GM19239 (cell line): ENCODE measurements at places on chromosomes 11 and 22.

GRCh38 chr11:12330485-12331231 is 46.7 kb upstream of the PARVA start:
- no peak for DNase-seq

DNA sequence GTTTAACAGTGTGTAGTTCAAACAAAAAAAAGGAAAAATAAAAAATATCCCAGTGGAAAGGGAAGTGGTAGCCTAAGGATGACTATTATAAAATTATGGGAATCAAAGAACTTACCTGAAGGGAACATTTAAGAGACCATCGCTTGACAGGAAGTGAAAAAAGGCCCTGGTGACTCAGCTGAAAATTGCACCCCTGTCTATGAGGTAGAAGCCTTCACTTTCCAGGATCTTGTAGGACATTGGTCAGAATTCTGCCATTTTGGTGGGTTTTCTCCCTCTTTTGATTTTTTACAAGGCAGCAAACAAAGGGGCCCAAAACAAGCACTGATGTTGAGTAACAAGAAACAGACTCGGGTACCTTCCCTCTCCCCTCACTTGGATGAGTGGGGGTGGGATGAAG is 15.6 kb downstream of the DDX17 start:
- no peak for DNase-seq

GRCh38 chr22:42991010-42991651 is 23.8 kb downstream of the PACSIN2 start:
- no peak for DNase-seq

GRCh38 chr11:78223320-78223954 is 34.7 kb downstream of the USP35 start:
- peak; percentile 47 for DNase-seq

DNA sequence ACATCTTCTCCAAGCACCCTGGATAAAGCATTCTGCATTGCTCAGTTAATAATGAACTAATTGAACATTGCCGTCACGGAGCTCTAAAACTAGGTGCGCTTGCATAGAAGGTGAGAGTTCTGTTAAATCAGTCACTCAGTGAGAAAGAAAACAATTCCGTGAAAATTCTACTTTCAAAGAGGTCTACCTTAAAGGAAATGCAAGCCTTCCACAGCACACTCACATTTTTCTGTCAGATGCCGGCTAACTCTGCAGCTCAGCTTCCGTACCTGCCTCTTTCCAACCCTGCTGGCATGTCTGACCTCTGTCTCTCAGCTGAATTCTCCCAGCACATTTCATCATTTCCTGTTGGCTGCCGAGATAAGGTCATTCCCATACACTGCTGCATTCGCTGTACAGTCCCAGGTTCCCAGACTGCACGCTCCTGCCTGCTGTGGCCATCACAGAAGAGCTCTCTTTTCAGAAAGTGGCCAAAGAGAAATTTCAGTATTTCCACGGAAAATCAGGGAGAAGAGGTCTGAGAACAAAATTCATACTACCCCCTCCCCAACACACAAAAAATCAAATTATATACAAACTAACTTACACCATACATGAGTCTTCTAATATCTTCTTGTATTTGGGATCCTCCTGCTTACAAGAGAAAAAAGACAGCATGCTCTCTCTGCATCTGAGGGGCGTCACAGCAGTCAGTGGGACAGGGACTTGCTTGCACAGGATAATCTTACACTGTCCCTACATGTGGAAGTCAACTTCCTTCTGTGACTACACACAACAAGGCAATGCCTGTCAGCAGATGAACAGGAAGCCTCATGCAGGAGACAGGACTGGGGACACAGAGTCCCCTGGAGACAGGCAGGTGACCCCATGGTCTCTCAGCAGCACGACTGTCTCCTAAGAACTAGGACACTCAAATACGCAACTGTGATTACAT is 55.1 kb downstream of the PACSIN2 start:
- no peak for DNase-seq

DNA sequence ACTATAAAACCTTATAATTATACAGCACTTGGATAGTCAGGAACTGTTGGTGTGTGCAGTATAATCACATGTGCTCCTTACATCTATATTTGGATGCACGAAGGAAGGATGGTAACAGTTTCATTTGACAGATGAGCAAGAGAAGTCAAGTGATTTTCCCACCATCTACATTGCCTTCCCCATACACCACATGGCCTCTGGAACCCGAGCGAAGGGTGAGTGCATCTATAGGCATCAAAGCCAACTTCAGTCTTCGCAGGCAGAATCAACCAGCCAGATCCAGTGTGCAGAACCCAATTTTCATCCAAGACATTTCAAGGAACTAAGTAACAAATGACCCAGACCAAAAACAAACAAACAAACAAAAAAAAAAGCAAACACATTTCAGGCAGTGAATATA is 85.1 kb upstream of the BLID start:
- DNase-seq, result no peak

- DNase-seq, result no peak
Measured at GRCh38 chr11:8745431-8746253, 63.0 kb downstream of the RPL27A start.

- no peak for DNase-seq
Measured at GRCh38 chr22:47818496-47818895, 1056.0 kb downstream of the TBC1D22A start.

DNA sequence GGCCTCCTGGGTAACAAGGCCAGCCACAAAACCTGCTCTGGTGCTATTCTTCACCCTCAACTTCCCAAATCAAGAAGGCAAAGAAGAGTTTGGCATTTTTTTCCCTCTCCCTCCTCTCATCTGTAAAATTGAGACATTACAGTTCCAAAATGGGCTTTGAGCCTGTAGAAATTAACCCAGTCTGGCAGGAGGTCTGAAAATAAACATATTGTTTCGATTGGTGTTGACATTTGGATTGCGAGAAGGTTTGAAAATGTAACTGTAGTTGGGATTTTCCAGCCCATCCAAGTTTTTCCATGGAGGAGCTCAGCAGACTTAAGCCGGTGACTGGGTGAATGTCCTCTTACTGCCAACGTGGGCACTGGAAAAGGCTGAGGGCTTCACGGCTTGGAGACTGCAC is 35.0 kb upstream of the ALX4 start:
- no peak for DNase-seq

DNA sequence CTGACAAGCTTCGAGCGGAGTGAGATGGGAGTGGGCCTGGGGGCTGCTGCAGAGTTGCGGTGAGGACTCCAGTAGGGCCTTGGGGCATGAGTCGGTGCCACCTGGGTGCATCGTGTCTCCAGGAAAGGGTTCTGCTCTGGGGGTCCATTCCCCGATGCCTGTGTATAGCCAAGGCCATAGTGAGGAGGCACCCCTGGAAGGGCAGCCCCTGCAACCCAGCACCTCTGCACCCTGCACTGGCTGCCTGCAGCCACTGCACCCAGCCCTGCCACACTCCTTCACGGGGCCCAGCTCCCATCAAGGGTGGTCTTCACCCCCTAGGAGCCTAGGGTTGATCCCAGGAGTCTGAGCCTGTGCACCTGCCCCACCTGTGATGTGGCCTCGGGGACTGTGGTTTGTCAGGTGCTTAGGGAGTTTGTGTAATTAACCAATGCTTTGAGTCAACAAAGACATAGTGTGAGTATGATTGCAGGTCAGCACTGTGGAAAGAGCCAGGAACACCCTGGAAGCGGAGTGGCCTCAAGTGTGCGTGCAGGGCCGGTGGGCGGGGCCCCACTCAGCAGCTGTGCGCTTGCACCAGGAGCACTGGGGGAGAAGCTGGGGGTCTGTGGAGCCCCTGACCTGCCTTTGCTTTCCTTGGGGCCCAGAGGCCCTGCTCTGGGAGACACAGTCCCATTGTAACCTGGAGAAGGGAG is 1299.3 kb downstream of the BRD1 start:
- no peak for DNase-seq

GRCh38 chr11:20061776-20062175 is 98.5 kb downstream of the DBX1 start:
- no peak for DNase-seq

DNA sequence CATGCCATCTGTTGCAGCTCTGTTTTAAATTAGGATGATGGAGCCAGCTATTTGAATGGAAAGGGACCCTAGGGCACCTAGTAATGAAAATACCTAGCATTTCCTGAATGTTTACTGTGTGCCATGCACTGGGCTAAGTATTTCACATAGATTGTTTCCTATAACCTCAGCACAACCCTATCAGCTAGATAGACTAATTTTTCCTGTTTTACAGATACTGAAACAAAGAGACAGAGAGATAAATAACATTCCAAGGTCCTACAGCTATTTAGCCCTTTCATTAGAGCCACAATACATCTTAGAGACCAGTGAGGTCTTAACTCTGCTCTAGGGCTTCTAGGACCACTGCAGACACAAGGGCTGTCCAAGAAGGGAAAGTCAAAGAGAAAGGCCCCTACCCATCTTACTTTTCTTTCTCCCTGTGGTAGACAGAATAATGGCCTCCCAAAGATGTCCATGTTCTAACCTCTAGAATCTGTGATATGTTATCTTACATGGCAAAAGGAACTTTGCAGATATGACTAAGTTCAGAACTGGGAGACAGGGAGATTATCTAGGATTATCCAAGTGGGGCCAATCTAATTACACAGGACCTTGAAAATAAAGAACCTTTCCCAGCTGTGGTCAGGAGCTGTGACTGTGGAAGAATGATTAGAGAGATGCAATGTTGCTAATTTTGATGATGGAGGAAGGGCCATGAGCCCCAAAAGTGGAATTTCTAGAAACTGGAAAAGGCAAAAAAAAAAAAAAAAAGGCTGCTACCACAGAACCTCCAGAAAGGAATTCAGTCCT is 157.0 kb downstream of the CCDC34 start:
- no peak for DNase-seq

DNA sequence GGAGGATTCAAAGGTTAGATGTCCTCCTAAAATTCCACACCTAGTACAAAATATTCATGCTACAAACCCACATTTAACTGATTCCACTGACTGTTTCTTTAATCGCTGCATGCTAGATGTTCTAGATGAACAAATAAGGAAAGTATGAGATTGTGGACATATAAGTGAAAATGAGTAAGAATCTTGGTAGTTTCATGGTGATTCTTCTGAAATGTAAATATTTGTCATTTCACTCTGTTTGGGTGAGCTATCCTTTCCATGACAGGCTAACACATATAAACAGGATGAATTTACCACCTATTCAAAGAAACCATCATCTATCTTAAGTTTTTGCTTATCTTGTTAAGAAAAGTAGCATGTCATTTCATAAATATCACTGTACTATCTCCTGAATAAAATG is 14.8 kb downstream of the OR5B3 start:
- no peak for DNase-seq

- DNase-seq, result no peak
Measured at GRCh38 chr11:73277467-73277866, 5.3 kb downstream of the P2RY6 start.

DNA sequence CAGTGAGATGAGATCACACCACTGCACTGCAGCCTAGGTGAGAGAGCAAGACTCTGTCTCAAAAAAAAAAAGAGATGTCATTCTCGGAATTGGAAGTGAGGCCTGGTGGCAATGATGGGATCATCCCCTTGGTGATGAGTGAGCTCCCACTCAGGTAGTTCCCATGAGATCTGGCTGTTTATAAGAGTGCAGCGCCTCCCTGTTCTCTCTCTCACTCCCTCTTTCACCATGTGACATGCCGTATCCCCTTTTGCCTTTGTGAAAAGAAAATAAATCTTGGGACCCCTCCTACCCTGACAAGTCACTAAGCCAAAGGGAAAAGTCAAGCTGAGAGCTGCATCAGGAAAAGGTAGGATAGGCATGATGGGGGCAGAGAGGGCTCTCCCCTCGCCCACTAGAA is 28.8 kb downstream of the ZNF70 start:
- DNase-seq, result no peak

DNA sequence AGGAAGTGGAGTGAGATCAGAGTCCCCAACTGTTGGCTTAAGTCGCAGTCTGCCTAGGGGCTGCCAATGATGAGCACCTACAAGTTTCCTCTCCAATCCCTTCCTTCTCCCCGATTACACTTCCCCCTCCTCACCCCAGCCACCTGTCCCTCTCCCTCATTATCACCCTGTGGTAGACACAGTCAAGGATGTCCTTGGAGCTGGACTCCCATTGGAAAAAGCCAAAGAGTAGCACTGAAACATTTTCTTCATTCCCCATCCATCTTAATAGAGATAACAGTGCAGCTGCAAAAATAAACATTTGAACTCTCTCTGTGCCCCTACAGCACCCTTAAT is 146.2 kb downstream of the DBX1 start:
- DNase-seq, result no peak

DNA sequence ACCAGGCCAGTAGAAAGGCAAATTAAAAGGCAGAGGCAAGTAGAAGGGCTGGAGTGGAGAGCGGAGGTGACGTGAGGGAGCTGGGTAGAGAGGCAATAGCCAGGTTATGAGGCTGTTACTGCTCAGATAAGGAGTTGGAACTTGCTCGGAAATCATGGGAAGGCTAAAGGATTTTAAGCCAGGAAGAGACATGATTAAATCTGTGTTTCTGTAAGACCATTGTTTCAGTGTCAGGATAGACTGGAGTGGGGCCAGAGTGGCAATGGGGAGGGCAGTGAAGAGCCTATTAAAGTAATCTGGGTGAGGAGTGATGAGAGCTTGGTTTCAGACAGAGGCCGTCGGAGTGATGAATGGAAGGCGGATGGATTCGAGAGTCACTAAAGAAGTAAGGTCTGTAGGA is 39.0 kb downstream of the GRAMD1B start:
- no peak for DNase-seq

DNA sequence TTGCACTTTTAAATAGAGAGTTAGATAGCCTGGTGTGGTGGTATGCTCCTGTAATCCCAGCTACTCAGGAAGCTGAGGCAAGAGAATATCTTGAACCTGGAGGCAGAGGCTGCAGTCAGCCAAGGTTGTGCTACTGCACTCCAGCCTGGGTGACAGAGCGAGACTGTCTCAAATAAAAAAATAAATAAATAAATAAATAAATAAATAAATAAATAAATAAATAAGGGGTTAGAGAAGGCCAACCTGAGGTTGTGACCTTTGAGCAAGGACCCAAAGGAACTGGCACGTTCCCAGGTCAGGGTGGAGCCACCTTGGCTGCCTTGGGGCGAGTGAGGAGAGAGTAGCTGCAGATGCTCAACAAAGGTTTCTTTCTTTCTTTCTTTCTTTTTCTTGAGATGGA is 65.3 kb upstream of the TENM4 start:
- no peak for DNase-seq

DNA sequence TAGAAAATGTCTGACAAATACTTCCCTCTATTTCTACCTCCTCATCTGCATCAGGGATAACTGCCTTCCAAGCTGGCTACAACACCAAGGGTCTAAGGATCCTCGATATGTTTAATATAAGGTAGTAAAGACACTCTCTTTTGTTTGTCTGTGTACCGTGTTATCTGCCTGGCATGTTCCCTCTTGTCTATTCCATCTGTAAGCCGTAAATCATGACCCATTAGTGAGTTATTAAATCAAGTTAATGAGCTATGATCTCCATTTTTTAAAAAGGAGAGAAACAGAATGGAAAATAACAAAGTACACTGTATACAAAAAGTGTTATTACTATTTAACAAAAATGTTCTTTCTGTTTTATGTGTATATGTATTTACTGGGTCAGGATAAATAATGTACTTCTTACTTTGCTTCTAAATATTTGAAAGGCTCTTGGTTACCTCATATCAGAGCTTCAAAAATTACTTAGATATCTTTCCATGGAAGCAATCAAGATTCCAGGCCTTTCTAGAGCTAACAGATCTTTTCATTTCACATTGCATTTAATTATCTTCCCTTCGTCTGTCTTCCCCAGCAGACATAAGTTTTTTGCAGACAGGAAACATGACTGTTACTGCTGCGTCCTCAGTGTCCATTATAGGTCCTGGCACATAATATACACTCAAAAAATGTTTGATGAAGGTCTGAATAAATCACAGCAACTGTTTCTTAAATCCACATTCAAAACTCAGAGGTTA is 342.6 kb upstream of the CCDC90B start:
- no peak for DNase-seq
